ENCODE measurements at places on chromosomes 6 and 20.

DNA sequence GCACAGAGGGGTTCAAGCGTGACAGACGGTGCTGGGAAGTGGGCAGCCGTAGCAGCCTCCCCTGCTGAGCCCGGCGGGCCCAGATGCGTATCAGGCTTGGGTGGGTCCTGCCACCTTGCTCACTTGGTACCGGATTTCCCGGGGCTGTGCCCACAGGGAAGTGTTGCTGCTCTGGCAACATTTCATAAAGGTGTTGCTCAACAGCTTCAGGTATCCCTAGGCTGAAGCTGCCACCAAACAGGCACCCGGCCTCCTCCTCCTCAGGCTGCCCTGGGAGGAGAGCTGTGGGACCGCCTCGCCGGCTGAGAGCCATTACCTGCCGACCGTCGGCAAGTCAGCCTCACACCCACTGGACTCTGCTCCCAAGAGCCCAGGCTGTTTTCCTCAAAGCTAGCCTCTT, 11.5 kb downstream of the PSMG4 start:
- H3K27ac ChIP-seq = no peak overlapping the region
- no peak overlapping the region for H3K4me3 ChIP-seq
- H3K36me3 ChIP-seq = no peaks in the 10 kb centered on the region
- no peaks in the 10 kb centered on the region for H3K4me1 ChIP-seq
- DNase-seq = no peak
- H3K27me3 ChIP-seq = no peaks in the 10 kb centered on the region

- no peaks in the 10 kb centered on the region for H3K27me3 ChIP-seq
- no peak for DNase-seq
- no peaks in the 10 kb centered on the region for H3K36me3 ChIP-seq
- H3K4me3 ChIP-seq = no peak overlapping the region
These were observed 130.9 kb downstream of the TRMT11 start for GRCh38 chr6:126117251-126117650.

DNA sequence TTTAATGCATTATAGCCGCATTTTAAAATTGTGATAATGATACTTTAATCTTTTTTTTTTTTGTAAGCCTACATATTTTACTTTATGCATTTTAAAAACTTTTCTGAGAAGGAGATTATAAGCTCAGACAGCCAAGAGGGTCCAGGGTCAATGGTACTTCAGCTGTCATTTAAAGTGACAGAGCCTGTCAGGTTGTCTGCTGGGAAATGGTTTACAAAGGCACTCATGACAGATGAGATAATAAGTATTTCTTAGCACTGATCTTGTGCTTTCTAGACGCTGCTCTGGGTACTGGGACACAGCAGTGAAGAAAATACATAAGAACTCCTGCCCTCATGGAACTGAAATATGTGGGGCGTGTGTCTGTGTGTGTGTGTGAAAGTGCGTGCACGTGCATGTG, 19.6 kb downstream of the LAMP5 start:
- no peaks in the 10 kb centered on the region for H3K27me3 ChIP-seq
- no peak for DNase-seq
- H3K27ac ChIP-seq = no peak overlapping the region
- H3K4me1 ChIP-seq = no peaks in the 10 kb centered on the region
- H3K4me3 ChIP-seq = no peak overlapping the region
- no peaks in the 10 kb centered on the region for H3K36me3 ChIP-seq

DNA sequence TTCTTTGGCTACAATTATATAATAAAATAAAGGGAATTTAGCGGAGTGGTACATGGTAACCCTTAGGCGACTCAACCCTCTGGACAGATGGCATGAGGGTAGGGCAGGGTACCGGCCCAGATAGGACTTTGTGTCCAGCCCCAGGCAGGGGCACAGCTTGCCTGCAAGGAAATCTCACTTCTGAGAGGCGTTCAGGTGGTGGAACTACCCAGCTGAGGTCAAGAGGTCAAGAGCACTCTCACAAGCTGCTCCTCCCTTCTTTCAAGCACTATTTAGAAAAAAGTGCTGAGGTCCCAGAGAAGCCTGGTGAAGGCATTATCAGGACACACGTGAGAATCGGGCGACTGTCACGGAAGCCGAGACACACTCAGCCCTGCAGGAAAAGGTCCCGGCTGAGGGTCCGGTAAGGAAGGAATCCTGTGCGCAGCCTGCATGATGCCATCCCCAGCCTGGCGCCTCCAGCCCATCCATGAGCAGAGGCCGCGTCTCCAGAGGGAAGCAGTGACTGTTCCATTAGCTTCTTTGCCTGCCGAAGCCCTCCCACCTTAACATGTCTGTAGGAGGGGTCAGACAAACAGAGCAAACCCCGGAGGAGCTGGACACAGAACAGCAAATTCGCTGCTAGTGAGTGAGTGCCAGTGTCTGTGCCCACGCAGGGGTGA, 54.8 kb downstream of the WDR27 start:
- no peaks in the 10 kb centered on the region for H3K36me3 ChIP-seq
- no peaks in the 10 kb centered on the region for H3K27me3 ChIP-seq
- H3K4me1 ChIP-seq = no peaks in the 10 kb centered on the region
- H3K27ac ChIP-seq = no peak overlapping the region

Data from adrenal gland (tissue), 19 donors.